ENCODE measurements at places on chromosomes 11 and 22. TPM values are rescaled to one million over a fixed set of nuclear protein-coding genes. Genes with fewer than 3 reads are reported as not detected.

DNA sequence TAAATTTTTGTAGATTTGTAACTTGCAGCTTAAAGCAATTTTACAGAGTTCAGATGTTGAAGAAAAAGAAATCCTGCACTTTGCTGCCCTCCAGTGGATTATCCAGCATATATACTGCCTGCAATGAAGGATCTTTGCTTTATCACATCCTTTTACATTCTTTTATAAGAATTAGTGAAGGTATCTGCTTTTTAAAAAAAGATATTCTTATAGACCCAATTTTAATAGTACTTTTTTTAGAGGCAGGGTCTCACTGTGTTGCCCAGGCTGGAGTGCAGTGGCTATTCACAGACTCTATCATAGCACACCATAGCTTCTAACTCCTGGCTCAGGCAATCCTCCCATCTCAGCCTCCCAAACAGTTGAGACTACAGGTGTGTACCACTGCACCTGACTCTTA is 60.7 kb downstream of the TTC17 start:
- DNase-seq, result no peak

DNA sequence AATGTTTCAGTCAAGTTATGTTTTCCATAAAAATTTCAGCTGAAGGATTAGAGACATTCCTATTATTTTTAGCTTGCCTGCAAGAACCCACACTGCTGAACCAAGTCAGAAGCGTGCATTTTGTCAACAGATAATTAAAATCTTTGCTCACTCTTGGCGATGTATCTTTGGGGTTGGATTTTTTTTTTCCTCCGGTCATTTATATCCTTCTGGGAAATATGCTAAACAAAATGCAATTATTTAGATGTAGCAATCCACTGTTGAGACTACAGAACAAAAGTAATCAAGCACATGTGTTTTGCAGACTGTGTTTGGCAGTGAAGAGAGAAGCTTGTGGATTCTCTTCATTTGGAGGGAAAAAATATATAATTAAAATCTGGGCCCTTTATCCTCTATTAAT is 15.3 kb upstream of the NELL1 start:
- no peak for DNase-seq

BIK gene
- not detected for total RNA-seq

- no peak for DNase-seq
Measured at GRCh38 chr11:120931057-120931779, 92.7 kb upstream of the TBCEL start.

- DNase-seq, result no peak
Measured at GRCh38 chr22:22243033-22243680, 1.4 kb upstream of the VPREB1 start.

BCO2 gene
- 53.3 TPM for total RNA-seq

LARGE2 gene
- total RNA-seq, result 0.32 TPM

GRCh38 chr11:119488256-119488995 is 65.5 kb upstream of the THY1 start:
- DNase-seq, result no peak

GRCh38 chr11:2691991-2692875 is 7.6 kb downstream of the KCNQ1OT1 start:
- no peak for DNase-seq

POU2AF3 gene
- total RNA-seq, result 0.44 TPM

- DNase-seq, result peak; percentile 67
Measured at GRCh38 chr11:72773291-72773690, 20.6 kb downstream of the STARD10 start.

RAB39A gene
- total RNA-seq, result 1.1 TPM

GRCh38 chr11:10493041-10493663 is 38.1 kb downstream of the AMPD3 start:
- DNase-seq, result no peak

OR51B2 gene
- not detected for total RNA-seq

DNA sequence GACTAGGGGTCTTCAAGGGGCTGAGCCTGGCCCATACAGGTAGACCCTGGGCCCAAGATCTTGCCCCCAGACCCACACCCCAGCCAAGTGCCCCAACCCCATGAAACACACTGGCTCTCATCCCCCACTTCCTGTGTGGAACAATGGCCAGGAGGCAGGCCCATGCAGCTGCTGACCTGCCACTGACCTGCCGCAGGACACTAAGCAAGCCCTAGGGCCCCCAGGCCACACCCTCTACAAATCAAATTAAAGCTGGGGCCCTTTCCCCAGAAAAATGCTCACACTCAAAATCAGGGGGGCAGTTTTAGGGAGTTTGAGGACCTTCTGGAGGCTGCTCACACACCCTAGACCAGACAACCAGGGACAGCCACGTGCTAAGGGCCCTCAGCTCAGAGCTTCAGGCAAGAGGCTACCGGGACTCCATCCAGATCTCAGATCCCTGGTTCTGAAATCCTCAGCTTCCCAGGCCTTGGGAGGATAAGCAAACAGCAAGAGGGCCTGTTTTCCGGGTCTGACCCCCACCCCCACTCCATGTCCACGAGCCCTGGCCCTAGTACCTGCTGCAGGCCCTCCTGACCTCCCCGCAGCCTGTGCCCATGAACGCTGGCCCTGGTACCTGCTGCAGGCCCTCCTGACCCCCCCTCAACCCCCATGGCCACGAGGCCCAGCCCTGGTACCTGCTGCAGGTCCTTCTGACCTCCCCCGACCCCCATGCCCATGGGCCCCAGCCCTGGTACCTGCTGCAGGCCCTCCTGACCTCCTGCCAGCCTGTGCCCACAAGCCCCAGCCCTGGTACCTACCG is 10.0 kb downstream of the CARD10 start:
- peak; percentile 53 for DNase-seq

KRTAP5-8 gene
- total RNA-seq, result not detected

DNAJB13 gene
- not detected for total RNA-seq

- DNase-seq, result no peak
Measured at GRCh38 chr11:2138431-2139122, 612 bp downstream of the IGF2 start.

GRCh38 chr11:3341298-3341697 is 37.6 kb downstream of the ZNF195 start:
- DNase-seq, result peak; percentile 53

DNA sequence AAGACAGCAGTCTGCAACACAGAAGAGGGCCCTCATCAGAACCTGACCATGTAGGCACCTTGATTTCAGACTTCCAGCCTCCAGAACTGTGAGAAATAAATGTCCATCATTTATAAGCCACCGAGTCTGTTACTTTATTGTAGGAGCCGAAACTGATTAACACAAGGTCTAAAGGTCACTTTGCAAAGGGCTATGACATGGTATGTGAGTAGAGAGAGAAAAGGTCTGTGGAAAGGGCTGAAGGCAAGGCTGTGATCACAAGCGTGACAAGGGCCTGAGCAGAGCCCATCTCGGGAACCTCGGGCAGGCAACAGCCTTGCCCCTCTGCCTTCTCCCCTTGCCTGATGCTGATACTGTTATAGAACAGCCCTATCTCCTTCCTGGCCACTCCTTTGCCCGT is 73.4 kb upstream of the TEAD1 start:
- no peak for DNase-seq

DNA sequence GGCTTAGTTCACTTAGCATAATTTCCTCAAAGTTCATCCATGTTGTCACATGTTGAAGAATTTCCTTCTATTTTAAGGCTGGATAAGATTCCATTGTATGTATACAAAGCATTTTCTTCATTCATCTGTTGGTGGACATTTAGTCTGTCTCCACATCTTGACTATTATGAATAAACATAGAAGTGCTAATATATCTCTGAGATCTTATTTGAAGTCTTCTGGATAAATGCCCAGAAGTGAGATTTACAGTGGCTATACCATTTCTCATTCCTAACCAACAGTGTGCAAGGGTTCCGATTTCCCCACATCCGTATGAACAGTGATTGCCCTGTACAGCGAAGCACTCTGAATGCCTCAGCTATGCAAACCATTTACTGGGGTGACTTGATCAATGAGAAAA is 6.6 kb upstream of the ZFTA start:
- no peak for DNase-seq

GRCh38 chr11:57379732-57380131 is 1.2 kb downstream of the PRG3 start:
- DNase-seq, result no peak

DNA sequence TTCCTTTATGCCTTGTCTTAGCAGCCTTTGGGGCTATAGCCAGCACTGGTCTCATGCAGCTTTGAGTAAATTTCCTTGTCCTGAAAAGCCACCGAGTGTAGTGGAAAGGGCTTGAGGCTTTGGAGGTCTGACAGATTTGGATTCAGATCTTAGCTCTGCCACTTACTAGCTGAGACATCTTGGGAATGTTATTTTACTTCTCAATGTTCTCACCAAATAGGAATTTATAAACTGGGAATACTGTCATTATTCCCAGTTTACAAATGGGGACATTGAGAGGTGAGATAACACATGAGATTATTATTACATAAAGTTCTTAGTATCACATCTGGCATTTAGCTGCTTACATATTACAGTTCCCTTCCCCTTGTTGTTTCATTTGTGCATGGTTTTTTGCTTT is 95.5 kb downstream of the COMMD9 start:
- DNase-seq, result no peak

DNA sequence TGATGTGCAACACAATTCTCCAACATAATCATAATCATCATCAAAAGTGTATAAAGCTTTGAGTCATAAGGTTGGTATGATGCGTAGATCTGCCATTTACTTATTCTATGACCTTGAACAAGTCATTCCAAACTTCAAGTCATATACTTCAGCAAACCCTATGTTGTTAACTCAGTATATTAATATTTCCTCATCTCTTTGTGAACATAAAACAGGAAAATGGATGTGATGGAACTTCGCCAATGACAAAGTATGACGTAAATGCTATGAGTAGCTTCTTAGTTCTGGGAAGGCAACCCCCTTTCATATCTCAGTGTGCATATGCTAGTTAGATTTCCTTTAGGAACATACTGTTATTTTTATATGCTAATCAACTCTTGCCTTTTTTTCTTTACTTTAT is 102.7 kb upstream of the ANO3 start:
- no peak for DNase-seq

DNA sequence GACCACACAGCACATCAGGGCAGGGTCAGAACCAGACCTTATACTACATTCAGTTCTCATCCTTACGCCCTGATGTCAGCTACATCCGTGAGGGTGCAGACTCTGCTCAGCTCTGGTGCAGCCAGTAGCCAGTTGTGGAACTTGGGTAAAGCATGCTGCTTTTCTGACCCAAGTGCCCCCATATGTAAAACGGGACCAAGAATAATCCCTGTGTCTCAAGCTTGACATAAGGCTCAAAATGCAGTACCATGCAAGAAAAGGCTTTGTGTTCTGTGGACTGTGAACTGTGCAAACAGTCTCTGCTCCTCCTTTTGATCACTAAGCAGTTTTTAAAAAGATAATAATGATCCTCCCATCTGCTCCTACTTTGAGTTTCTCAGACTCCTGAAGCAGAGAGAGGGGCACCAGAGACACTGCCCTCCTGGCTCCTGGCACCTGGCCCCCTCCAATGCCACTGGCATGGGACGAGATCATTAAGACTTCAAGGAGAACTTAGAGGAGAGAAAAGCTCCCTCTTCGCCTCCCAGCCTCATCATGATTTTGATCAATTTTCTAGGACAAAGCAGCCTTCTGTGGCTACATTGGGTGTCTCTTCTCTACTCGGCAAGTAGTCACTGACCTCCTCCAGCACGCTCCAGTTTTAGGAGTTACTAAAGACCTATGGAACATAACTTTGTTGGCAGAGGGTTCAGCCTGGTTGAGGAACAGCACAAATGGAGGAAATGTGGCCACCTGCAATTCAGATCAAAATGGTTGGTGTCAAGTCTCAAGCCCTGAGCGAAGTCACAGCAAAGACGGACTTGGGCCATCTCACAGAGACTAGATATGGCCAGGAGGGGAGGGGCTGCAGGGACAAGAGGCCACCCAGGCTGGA is 23.9 kb downstream of the IL10RA start:
- no peak for DNase-seq

GRCh38 chr11:33997584-33998251 is 53.8 kb upstream of the CAPRIN1 start:
- no peak for DNase-seq

PGA4 gene
- 3.0 TPM for total RNA-seq

SUSD2 gene
- total RNA-seq, result 7.5 TPM

ZNF214 gene
- total RNA-seq, result 1.4 TPM
